SK-N-SH treated with all-trans-retinoic acid at 6 μM for 48 hours (cell line): ENCODE measurements at places on chromosomes 16 and 17.

GRCh38 chr17:69561462-69561861, 147.0 kb downstream of the MAP2K6 start:
- peak; percentile 25; the same call in 1 of the 3 replicates for ATAC-seq

- ATAC-seq = peak; percentile 82
Measured at GRCh38 chr16:63461248-63461841, 1425.1 kb upstream of the CDH8 start.

DNA sequence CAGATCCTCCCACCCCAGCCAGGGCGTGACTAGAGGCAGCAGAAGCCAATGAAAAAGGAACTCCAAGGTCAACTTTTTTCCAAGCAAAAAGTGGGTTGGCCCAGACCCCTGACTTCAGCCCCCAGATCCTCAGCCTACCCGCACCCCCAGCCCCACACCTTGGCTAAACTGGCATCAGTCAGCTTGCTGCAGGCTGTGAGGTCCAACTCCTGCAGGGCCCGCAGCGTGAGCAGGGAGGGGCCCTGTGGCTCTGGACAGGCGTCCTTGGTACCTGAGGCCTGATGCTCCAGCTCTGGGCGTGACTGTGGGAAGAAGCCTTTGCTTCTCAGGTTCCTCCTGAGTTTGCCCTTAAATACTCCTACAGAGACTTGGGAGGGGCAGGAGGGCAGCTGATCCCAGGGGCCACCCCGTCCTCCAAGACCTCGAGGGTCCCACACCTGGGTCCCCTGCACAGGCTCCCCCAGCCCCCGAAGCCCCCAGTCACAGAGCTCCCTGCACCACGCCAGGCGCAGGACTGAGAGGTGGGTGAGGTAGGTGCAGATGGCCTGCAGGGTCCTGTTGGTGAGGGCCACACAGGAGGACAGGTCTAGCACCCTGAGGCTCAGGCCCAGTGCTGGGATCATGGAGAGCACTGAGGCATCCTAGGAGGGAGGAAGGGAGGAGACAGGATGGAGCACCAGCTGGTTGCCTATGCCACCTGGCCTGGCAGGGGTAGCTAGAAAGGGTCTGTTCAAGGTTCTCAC, 9.4 kb downstream of the ELMO3 start:
- ATAC-seq = no peak; the same call in 2 of the 3 replicates

GRCh38 chr16:78292844-78293380, 193.5 kb downstream of the WWOX start:
- no peak for ATAC-seq
